ENCODE measurements at places on chromosomes 5 and 9.

DNA sequence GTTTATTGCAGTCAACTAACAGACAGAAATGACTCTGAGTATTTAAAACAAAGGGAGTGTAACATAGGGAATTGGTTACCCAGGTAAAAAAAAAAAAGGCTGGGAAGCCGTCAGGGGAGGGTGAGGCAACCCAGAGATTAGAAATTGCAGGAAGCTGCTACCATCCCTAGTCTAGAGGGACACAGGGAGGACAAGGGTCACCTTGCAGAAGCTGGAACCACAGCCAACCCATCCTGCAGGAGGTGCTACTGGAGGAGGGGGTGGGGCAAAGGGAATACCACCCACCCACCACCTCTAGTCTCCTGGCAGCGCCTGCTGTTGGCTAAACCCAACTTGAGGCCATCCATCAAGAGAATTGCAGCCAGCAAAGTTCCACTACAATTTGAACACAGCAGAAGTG, 6.5 kb downstream of the CAST start:
- DNase-seq = no peak

DNA sequence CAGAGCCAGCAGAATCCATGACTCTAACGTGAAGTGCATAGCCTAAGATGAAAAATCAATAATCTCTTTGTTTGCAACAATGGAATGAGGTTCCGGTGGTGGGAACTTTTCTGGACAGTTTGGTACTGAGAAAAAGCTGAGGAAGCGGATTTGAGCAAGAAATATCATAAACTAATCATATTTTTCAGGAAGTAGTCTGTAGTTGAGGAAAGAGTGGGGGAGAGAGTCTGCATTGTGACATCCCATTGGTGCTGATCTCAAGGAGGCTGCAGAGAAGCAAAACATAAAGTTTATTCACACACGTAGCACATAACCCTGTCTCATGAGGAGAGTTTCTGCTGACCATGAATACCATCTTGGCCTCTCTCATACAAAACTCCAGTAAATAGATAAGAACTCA, 15.8 kb upstream of the FCHO2 start:
- DNase-seq = no peak

DNA sequence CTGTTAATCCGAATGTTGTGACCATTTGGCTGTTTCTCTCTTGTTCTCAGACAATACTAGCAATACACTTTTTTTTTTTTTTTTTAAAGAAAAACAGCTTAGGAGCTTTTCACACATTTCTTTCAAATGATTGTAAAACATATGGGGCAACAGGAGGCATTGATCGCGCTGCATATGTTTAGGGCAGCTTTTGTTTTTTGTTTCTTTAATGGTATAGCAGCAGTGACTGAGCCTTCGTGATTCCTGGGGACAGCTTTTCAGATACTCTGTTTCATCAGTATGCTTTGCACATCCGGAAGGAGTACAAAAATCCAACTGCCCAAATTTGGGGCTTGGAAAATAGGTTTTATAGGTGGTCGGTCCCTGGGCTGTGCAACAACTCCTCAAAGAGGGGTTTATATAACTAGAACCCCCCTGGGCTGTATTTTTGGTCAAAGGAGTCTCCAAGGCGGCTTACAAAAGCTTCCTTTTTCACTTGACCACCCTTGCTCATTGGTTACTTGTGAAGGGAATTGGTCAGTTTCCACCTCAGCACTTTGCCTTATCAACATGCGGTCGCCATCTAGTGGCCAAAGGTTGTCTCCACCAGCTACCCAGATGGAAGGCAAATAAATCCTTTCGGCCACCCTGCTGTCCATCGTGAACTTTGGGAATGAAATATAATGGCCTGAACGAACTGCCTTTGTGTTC, 91.8 kb downstream of the PDE6A start:
- peak; percentile 7 for DNase-seq

- DNase-seq = no peak
Measured at GRCh38 chr9:90502134-90502533, 140.5 kb downstream of the DIRAS2 start.

DNA sequence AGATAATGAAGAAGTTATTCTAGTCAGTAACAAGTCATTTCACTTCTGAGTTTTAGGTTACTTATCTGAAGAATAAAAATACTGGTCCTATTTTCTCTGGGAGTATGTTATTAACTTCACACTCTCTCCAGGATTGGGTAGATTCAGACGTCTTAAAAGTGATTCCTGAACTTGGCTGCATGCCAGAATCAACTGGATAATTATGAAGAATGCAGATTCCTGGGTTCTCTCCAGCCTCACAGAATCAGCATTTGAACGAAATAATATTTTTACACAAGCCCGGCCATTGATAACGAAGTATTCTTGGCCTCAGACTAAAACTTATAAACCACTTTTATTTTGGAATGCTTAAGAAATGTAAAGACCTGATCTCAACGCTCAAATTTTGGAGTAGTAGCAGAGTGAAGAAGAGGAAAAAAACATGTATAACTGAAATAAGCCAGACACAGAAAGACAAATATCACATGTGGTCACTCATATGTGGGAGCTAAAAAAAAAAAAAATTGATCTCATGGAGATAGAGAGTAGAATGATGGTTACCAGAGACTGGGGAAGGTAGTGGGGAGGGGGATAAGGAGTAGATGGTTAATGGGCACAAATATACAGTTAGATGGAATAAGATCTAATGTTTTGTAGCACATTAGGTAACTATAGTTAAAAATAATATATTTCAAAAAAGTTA, 507.3 kb downstream of the ISL1 start:
- no peak for DNase-seq
